ENCODE measurements at places on chromosomes 2 and 18. TPM values are rescaled to one million over a fixed set of nuclear protein-coding genes. Genes with fewer than 3 reads are reported as not detected.
A peak's percentile ranks its signal among the peaks of the same experiment; 100 is the strongest.

- no peak for DNase-seq
Measured at GRCh38 chr2:156339110-156339847, 6.8 kb upstream of the NR4A2 start.

DNA sequence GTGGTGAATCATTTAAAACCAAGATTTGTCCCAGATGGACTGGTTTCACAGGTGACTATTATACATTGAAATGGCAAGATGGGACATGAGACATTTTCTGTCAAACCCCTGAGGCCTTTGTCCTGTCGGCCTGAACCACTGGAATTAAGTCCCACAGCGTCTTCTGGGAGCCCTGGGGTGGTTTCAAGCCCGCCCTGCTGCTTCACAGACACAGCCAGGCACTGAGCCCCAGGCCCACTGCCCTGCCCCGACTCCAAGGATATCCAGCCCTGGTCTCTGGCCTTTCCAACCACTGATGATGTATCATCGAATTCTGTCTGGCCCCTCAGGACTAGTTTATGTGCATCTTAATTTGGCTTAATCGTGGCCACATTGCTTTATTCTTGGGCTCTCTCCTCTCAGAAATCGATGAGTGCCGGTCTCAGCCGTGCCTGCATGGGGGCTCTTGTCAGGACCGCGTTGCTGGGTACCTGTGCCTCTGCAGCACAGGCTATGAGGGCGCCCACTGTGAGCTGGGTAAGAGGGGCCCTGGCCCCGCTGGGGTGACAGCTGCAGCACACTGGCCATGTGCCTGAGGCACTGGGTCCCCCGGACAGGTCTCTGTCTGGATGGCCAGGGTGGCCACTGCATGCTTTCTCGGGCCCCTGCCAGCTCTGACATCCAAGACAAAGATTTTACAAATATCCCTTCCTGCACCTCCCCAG lies 39.5 kb downstream of the MTERF4 start:
- no peak for DNase-seq

DNA sequence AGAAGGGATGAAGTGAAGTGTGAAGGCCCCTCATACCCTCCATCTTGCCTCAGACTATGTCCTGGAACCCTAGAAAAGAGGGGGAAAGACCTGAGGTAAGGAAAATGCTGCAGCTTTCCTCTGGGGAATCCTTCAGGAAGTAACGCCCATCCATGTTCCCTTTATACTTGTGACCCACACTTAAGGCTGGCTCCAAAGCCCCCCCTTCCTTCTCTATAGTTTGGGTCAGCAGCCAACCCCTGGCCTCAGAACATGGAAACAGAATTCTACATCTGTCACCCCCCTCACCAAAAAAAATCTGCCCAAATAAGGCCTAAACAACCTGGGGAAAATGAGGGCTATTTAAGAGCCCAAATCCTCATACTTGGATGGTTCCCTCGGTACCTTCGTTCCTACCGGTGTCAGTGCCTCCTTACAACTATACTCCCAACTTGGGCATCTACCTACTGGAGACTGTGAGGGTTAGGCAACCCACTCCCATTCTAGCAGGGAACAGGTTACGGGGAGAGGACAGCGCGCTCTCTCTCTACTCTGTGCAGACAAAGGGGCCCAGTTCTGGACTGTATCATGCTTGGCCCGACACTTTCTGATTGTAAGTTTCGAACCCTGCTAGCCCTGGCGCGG lies 689 bp downstream of the OST4 start:
- DNase-seq, result no peak

GRCh38 chr2:163264341-163264740 lies 425.8 kb upstream of the KCNH7 start:
- DNase-seq, result no peak

GRCh38 chr2:212042562-212042961 lies 496.0 kb downstream of the ERBB4 start:
- no peak for DNase-seq

GRCh38 chr2:133504566-133505505 lies 63.4 kb downstream of the NCKAP5 start:
- no peak for DNase-seq

- no peak for DNase-seq
Measured at GRCh38 chr2:222272446-222273015, 26.3 kb downstream of the PAX3 start.

DNA sequence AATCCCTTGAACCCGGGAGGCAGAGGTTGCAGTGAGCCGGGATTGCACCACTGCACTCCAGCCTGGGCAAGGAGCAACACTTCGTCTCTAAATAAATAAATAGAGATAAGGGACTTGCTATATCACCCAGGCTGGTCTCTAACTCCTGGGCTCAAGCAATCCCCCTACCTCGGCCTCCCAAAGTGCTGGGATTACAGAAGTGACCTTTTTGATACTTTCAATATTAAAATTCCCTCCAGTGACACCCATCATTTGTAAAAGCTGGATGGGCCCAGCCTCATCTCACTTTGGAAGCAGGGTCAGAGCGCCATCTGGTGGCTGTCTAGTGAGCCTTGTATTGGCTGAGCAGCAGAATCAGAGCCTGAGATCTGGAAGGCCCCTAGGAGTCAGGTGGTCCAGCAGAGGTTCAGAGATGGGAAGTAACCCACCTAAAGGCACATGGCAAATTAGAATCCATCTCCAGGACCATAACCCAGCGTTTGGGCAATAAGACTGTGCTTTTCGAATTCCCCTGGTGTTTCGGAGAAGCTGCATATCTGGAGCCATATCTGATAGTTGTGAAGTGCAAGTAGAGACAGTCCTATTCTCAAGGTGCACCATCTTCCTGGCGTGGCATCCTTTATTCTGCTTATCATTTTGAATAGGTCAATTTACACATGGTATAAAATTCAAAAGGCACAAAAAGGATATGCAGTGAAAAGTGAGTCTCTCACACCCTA lies 18.3 kb upstream of the SLC35F6 start:
- DNase-seq, result peak; percentile 84

DNA sequence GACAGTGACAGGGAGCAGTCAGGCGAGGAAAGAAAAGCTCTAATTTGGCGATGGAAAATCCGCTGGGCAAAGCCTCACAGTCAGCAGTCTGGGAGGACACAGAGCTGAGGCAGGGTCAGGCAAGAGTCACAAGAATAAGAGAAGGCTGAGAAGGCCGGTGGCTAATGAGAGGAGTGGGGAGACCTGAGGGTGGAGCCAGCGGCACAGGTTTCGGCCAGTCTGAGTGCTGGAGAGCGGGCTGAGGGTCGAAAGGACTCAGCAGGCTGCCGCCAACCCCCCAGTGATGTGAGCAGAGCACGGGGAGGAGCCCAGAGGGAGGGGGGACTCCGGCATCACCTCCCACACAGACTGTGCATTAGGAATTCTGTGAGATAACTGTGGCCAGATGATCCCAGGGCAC lies 500.6 kb upstream of the MYT1L start:
- no peak for DNase-seq

GRCh38 chr2:68196120-68196716 lies 38.5 kb downstream of the PNO1 start:
- DNase-seq, result no peak

DNA sequence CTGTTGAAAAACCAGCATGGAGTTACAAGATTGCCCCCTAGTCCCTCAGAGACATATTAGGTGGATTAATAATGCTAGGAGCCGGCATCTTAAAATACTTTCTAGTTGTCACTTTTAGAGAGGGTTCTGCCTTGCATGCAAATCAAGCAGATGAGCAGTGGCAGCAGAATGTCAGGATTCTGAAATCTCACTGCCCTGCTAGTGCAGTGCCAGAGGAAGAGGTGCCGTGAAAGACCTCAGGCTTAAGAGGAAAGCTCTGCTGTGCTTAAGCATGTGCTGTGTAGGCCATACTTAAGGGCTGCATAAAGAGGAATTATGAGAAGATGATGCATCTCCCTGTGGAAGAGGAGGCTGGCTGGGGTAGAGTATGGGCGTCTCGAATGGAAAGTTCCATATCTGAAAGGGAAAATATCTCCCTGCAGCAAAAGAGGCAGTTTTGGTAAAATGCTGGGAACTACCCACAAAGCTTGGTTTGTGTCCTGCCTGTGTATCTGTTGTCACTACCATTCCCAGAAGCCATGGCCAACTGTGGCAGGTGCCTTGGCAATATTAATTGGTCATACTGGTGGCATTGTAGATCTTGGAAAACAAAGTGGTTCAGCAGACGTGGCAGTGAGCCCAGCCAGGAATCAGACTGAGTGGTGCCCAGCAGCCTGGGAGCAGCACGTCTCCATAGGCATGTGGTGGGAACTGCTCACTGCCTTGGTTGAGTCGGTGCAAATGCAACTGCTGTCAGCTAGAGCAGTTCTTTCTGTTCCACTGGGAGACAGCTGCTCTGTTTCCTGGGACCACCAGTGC lies 131.9 kb downstream of the EVA1A start:
- no peak for DNase-seq

GRCh38 chr2:102809291-102810189 lies 47.7 kb downstream of the TMEM182 start:
- no peak for DNase-seq

DNA sequence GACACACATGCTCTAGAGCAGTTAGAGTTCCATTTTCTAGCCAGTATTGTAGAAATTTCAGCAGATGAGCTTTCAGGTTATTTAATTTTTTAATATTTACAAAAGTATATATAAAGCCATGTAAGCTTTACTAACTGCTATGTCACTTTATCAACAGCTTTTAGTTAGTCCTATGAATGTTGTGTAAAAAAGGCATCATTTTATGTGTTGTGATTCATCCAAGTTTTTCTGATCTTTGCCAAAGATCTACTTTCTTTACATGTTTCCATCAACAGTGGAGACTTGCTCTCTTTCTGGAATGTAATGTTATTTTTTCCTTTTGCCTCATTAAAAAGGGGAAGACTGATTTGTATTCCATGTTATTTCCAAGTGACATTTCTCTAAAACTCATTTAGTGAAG lies 125.2 kb upstream of the TFPI start:
- DNase-seq, result no peak

DNA sequence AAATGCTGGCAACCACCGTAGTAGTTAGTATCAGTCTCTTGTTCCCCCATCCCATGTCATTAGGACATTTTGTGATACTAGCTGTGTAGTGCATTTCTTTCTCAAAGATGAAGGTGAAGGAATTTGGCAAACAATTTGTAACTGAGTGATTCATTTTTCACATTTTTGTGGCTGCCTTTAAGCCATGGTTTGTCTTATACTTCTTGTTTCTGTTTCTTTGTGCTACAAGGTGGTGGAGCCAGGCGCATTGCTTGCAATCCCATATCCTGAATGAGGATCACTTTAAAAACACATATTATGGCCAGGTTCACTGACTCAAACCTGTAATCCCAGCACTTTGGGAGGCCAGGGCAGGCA lies 40.6 kb downstream of the GPD2 start:
- DNase-seq, result no peak

GRCh38 chr2:46798998-46799698 lies 116.5 kb downstream of the MCFD2 start:
- DNase-seq, result no peak

DNA sequence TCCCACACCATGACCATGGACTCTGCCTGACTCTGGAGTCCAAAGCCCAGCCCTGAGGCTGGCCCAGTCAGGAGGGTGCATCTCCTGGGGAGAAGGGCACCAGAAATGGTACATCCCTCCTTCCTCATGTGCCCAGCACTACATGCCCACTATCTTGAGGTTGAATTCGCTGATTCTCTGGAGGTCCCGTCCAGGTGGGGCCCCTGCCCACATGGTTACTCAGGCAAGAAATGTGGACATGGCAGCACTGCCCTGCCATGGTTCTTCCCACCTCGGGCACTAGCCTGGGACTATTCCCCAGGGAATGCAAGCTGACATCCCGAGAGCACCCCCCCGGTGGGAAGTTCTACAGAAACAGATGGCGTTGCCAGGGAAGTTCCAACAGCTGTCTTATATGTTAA lies 15.3 kb upstream of the HES6 start:
- no peak for DNase-seq

GRCh38 chr2:57862153-57862552 lies 184.5 kb upstream of the VRK2 start:
- DNase-seq, result no peak

DNA sequence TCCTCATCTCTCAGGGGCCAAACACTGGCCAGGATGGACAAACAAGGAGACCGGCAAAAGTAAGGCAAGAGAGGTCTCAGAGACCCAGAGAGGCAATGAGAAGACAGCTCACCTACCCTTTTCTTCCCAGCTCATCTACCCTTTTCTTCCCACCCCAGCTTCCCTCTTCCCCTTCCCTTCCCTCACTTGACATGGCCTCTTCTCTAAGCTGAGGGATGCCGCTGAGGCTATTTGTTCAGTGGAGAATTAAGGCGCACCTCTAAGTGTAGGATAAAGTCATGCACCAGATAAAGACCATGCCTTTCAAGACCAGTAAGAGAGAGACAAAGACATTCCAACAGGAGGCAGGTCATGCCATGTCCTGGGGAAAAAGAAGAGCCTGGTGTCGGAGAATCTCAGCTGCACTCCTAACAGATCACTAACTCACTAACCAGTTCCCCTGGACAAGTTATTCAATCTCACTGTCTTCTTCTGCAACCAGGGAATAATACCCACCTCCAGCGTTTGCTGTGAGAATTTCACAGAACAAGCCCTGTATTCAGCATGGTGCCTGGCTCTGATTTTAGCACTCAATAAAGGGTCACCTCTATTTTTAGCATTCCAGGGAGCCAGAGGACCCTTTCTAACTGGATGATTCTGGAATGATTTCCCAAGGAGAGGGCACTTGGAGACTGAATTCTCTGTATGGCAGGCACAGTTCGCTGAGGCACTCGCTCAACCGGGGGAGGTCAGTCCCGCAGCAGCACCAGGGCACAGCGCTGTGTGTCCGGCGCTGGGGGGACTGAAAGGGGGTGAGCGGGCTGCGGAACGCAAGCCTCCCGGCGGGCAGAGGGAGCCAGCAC lies 3.0 kb upstream of the FOSL2 start:
- DNase-seq, result no peak

- no peak for DNase-seq
Measured at GRCh38 chr2:235968616-235969324, 199.4 kb downstream of the GBX2 start.

- DNase-seq, result no peak
Measured at GRCh38 chr2:5509362-5509761, 182.8 kb upstream of the SOX11 start.

GRCh38 chr2:37203708-37204107 lies 7.4 kb downstream of the CEBPZOS start:
- DNase-seq, result no peak

DNA sequence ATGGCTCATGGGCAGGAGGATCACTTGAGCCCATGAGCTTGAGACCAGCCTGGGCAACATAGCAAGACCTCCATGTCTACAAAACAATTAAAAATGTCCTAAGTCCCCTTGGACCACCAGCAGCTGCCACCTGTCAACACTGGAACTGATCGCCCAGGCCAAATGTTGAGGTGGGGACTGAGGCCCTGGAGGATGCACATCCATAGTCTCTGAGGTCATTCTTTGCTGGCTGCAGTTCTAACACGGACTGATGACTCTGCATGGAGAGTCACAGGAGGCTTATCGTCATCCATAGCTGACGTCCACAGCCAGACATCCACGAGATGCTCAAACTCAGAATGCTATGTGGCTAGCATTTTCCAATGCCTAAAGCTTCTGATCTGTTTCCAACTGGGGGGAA lies 151.3 kb downstream of the BCL2 start:
- no peak for DNase-seq

CCDC141 gene
- total RNA-seq, result 0.24 TPM

CKAP2L gene
- 45.7 TPM for total RNA-seq

CENPO gene
- total RNA-seq, result 69.1 TPM

ZNF2 gene
- total RNA-seq, result 5.4 TPM

SIX3 gene
- total RNA-seq, result not detected

NOL4 gene
- not detected for total RNA-seq

UGT1A4 gene
- total RNA-seq, result not detected

SLC5A7 gene
- total RNA-seq, result not detected

HOXD12 gene
- total RNA-seq, result not detected

RASGRP3 gene
- 1.5 TPM for total RNA-seq

MSTN gene
- not detected for total RNA-seq
